ENCODE measurements at places on chromosomes 4 and X. TPM values are rescaled to one million over a fixed set of nuclear protein-coding genes. Genes with fewer than 3 reads are reported as not detected.

Gene SEPTIN11
- 198 TPM for total RNA-seq

Gene CYTL1
- 0.82 TPM for total RNA-seq

Gene CFAP47
- 5.3 TPM for total RNA-seq

Gene ADAM29
- 0.41 TPM for total RNA-seq

Gene RAB39B
- 30.6 TPM for total RNA-seq

Gene MRFAP1
- total RNA-seq, result 83.2 TPM

Gene SHROOM2
- 19.2 TPM for total RNA-seq

Gene RIPPLY1
- total RNA-seq, result not detected

Gene SLC34A2
- total RNA-seq, result under 0.01 TPM

Gene PRSS12
- total RNA-seq, result 24.9 TPM

Gene NAP1L2
- 46.1 TPM for total RNA-seq

Gene UGT2B17
- total RNA-seq, result not detected

Gene CT45A5
- not detected for total RNA-seq

Gene CT45A1
- not detected for total RNA-seq

Gene HERC5
- 2.4 TPM for total RNA-seq

Gene DDX53
- total RNA-seq, result not detected

Gene ATP5ME
- total RNA-seq, result 70.9 TPM

Gene IL2
- total RNA-seq, result not detected

Gene SHOX
- not detected for total RNA-seq

All from frontal cortex (tissue), 4 donors.